HS-5 (cell line): ENCODE measurements at places on chromosomes 16 and 17.

- no peak for DNase-seq
These were observed 885 bp downstream of the ZNF207 start for GRCh38 chr17:32350666-32351418.

DNA sequence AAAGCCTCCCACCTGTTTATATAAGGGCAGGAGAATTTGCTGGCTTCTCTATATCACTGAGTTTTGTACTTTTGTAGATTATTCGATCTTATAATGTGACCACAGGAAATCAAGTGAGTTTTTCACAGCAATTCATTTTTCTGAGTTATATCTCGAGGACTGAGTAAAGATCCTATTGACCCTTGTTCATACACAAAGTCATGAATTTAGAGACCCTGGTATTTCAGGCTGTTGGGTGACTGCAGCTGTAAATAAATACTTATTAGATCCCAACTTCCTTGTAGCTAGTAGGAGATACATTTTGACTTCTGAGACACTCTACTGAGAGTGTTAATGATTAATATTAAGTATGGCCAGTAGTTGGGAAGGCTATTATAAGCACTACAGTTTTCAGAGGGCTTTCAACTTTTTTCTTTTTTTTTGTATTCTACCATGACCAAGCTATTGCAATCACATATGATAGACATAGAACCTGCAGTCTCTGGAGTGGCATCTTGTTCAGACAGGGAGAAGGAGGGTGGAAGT is 3.2 kb upstream of the KRT20 start:
- DNase-seq: no peak

- peak; percentile 45 for DNase-seq
These were observed 18.1 kb upstream of the TMEM98 start for GRCh38 chr17:32909787-32910369.

DNA sequence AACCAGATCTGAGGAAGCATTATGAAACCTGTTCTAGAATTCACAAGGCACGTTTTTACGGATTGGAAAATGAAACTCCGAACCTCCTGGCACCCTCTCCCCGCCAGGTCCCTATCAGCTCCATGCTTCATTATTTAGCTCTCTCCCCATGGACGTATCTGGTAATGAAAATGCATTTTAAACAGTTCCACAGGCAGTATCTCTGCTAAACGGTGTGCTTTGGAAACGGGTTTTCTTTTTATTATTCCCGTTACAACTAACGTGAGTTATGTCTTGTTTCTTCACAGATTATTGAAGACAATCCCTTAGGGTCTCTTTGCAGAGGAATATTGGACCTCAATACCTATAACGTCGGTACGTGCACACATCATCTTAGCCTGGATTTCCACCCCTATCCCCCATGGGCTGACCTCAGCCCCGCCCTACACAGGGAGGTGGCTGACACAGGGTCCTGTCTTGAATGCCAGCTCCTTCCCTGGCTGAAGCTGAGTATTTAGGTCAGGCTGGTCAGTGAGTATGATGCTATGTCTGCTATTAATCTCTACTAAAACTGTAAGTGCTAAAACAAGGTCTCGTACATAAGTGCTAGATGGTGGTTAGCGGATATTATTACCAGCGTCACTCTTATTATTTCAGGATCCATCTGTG is 82.9 kb downstream of the SDR42E1 start:
- no peak for DNase-seq

DNA sequence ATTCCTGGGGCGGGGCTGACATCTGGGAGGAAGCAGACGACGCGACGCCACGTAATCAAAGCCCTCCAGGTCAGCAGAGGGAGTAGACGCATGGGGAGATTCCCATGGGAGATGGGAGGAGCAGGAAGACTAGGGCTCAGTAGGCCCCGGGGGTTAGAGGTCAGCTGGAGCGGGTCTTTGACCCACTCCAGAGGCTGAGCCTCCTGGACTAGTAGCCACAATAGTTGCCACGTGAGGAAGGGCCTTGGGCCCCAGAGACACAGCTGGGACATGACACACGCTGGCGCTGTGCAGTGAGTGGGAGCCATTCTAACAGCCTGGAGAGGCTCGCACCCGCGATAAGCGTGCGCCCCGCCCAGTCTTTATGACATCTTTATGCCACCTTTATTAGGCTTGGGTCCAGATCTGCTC is 95.7 kb upstream of the AMZ2 start:
- no peak for DNase-seq

GRCh38 chr16:2195322-2196161 is 863 bp downstream of the CASKIN1 start:
- no peak for DNase-seq

GRCh38 chr16:25838724-25839186 is 147.0 kb downstream of the HS3ST4 start:
- DNase-seq: no peak

DNA sequence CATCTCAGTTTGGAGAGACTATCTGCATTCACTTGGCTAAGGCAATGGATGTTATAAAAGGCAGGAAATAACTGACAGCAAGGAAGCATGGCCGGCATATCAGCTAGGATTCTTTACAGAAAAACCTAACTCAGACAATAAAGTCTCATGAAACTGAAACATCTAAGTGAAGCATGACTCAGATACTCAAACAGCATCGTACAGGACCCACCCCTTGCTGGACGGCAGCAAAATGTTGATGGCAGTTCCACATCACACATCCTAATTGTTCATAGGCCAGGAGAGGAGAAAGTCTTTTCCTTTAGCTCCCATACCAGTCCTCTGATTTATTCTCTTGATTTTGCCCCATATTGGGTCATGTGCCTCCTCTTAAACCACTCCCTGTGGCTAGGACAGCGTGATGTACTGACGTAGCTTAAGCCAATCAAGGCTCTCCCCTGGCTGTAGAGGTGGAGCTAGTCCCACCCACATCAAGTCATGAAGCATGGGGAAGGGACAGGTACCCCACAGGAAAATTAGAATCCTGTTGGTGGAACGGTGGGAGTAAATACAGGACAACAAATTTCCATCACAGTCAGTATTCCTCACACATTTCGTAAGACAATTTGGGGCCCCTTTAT is 178.9 kb downstream of the IRX3 start:
- DNase-seq: no peak

- no peak for DNase-seq
These were observed 2.2 kb upstream of the NTN3 start for GRCh38 chr16:2468725-2469398.

DNA sequence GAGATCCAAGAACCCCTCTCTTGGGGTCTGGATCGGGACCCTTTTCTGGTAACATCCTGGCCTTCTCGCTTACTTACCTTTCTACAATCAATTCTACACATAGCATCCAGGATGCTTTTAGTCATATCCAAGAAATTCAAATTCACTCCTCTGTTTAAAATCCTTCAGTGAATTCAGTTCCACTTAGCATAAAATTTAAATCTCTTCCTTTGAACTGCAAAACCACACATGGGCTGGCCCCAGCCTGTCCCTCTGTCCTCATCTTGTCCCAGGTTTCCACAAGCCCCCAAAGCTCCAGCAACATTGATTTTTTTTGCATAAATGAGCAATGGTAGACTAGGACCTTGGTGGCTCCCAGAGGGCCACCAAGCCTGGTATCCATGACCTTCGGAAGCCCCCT is 96.4 kb upstream of the C16orf82 start:
- no peak for DNase-seq

DNA sequence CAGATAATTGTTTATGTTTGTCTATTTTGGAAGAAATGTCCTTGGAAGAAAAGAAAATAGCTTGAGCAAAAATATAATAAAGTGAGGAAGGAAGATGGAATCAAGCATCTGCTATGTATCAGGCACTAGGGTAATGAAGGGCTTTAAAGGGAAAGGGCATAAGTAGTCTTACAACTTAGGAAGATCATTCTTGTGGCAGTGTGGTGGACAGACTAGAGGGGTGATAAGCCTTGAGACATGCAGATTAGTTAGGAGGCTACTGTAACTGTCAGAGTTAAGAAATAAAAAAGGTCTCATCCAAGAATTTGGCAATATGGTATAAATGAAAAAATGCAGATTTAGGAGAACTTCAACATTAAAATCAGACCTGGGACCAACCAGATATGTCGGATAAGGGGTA is 14.9 kb downstream of the FAM222B start:
- DNase-seq: no peak

DNA sequence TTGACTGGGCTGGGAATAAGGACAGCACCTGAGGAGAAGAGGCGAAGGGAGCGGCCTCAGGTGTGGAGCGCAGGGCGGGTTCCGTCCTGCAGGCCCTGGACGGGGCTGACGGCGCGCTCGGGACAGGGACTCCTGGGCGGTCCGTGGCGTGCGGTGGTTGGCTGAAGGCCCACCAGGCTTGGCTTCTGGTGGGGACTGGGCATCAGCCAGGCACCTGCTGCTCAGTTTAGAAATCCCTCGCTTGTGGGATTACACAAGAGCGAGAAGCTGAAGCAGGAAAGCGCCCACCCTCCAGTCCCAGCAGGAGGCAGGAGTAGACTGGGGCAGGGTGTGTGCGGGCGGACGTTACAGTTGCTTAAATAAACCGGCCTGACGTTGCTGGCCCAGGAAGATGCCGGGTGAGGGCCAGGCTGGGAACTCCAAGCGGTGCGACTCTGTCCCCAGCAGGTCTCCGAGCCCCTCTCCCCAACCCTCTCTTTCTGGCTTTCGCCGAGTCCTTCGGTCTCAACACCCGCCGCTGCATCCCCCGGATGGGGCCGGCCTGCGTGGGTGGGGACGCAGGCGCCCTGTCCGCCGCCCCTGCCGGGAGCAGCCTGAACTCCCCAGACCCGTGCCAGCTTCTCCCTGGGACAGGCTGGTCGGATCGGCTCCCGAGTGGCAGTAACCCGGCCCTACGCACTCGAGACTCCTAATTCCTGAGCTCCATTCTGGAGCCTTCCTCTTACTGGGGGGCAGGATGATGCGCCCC is 639 bp downstream of the MIF4GD start:
- no peak for DNase-seq

- no peak for DNase-seq
These were observed 126.3 kb downstream of the ZNF778 start for GRCh38 chr16:89343501-89344457.

DNA sequence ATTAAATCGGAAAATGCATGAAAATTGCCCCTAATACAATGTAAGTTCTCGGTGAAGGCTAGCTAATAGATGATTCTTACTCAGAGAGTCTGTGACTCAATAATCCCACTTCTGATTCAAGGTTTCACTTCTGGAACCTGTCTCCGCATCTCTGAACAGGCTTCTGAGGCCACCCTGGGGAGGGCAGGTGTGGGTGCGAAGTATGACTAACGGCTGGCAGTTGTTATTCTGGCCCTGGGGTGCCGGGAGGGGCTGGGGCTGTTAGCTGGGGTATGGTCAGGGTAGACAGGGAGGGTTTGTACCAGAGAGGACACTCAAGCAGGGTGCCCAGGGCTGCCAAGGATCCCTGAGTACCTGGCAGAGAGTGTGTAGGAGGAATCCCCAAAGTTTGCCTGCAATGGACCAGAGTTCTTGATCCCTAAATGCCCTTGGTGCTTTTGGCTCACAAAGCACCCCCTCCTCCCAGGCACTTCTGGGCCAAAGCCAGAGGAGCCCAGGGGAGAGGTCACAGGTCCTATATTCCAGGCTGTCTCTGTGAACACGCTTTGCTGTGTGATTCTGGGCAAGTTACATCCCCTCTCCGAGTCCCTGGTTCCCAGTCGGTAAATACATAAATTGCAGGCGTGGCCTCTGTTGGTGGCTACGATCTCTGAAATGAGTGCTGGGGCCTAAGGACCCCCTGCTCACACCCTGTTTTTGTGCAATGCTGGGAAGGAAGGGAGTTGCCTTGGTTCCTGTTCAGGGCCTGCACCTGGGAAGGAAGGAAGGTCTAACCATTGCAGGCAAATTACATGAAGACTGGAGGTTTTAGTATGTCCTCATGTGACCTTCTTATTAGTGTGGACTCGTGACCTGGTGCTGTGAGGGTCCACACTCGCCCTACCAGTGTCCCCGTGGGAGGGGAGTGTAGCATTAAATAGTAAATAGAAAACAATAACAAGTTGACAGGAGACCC is 49.9 kb upstream of the CPNE2 start:
- no peak for DNase-seq

- no peak for DNase-seq
These were observed 70.1 kb downstream of the NLK start for GRCh38 chr17:28112606-28113005.

DNA sequence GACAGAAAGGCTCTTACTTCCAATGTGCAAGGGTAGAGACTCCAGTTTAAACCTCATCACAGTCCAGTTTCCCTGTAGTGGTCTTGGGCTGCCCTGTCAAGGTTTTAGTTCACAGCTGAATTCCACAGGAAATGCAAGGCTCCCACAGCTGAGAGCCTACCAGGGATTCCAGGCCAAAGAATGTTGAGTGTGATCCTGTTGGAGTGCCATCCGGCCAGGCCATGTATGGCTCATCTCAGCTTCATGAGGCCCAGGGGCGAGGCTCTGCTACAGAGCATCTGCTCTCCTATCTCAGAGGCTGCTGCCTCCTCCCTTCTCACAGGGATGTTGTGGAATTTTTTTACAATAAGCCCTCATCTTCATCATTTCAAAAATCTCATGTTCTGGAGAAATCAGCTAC is 239.8 kb upstream of the CCL2 start:
- DNase-seq: no peak

GRCh38 chr17:48727415-48728175 is 955 bp downstream of the HOXB13 start:
- no peak for DNase-seq

GRCh38 chr17:68320311-68320865 is 29.1 kb downstream of the ARSG start:
- DNase-seq: no peak

DNA sequence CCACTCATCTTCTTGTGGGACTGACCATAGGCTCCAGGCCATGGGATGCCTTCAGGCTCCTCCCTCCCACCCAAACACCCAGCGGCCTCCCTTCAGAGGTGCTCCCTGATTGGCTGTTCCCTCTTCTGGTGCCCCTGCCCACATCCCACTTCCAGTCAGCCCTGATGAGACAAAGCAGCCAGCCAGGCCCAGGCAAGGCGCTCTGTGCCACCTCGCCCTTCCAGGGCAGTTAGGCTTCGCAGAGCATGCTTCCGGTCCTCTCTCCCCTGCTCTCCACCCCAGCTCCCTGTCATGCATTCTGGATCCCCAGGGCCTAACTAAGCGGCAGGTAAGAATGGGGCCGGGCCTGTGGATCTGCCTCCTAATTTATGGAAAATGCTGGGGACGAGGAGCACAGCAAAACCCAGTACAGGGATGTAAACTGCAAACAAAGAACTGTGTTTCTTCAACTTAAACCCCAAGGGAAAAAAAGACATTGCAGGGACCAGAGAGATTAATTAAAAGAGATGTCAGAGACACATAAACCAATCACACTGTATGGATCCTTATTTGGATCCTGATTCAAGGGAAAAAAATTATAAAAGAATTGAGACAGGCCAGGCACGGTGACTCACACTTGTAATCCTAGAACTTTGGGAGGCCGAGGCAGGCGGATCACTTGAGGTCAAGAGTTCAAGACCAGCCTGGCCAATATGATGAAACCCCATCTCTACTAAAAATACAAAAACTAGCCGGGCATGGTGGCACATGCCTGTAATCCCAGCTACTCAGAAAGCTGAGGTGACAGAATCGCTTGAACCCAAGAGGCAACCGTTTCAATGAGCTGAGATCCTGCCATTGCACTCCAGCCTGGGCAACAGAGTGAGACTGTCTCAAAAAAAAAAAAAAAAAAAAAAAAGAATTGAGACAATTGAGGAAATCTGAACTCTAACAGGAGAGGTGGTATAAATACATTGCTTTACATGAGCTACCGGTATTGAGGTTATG is 26.0 kb downstream of the ZDHHC7 start:
- DNase-seq: peak; percentile 51
